Right atrium auricular region (tissue), 2 donors: ENCODE measurements at places on chromosomes 7 and 10. TPM values are rescaled to one million over a fixed set of nuclear protein-coding genes. Genes with fewer than 3 reads are reported as not detected.

- H3K36me3 ChIP-seq = no peaks in the 10 kb centered on the region
- no peak overlapping the region for H3K4me3 ChIP-seq
- no peaks in the 10 kb centered on the region for H3K4me1 ChIP-seq
- no peak for DNase-seq
- H3K27ac ChIP-seq = no peak overlapping the region
Measured at GRCh38 chr10:121128164-121128563, 277.0 kb downstream of the WDR11 start.

DNA sequence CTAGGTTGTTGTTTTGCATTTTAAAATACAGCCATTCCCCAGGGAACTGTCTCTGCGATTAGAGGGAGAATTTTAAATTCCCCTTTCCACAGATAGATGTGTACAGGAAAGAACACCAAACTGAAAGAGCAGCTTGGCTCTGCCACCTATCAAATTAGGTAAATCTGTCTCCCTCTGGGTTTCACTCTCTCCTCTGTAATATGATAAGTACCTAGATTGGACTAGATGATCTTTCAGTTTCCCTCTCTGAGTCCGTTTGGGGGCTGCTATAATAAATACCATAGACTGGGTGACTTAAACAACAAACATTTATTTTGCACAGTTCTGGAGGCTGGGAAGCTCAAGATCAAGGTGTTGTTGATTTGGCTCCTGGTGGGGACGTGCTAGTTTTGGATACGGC lies 186.0 kb downstream of the KIF20B start:
- no peaks in the 10 kb centered on the region for H3K36me3 ChIP-seq
- no peaks in the 10 kb centered on the region for H3K27me3 ChIP-seq
- no peak for DNase-seq
- H3K4me1 ChIP-seq = no peaks in the 10 kb centered on the region
- H3K4me3 ChIP-seq = no peak overlapping the region
- no peak overlapping the region for H3K27ac ChIP-seq

- H3K4me3 ChIP-seq = no peak overlapping the region
- H3K36me3 ChIP-seq = peaks cover 8% of the 10 kb centered on the region
- H3K4me1 ChIP-seq = peaks cover 4% of the 10 kb centered on the region
- H3K27ac ChIP-seq = no peak overlapping the region
- H3K27me3 ChIP-seq = no peaks in the 10 kb centered on the region
Measured at GRCh38 chr10:121764233-121764942, 163.4 kb downstream of the ATE1 start.

DNA sequence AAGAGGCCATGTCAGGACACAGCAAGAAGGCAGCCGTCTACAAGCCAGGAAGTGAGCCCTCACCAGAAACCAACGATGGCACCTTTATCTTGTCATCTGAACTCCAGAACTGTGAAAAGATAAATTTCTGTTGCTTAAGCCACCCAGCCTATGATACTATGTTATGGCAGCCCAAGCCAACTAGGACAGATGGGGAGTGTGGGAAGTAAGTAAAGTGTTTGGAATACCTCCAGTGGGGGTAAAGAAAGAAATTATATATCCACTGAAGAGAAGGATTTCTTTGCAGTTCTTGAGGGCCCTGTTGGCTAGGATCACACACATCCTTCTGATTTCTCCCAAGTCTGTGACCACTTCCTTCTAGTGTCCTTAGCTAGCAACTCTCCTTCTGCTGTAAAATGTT lies 384.4 kb downstream of the TNS3 start:
- H3K36me3 ChIP-seq = no peaks in the 10 kb centered on the region
- peaks cover 3% of the 10 kb centered on the region for H3K4me1 ChIP-seq
- no peak for DNase-seq
- H3K27ac ChIP-seq = no peak overlapping the region

- DNase-seq = no peak
- H3K4me3 ChIP-seq = no peak overlapping the region
- no peak overlapping the region for H3K27ac ChIP-seq
- H3K27me3 ChIP-seq = no peaks in the 10 kb centered on the region
Measured at GRCh38 chr7:40137563-40137962, 2.8 kb downstream of the SUGCT start.

GRCh38 chr7:2644562-2645273 lies 12.9 kb downstream of the TTYH3 start:
- no peak for DNase-seq
- H3K36me3 ChIP-seq = peaks cover 19% of the 10 kb centered on the region
- H3K27ac ChIP-seq = no peak overlapping the region
- no peak overlapping the region for H3K4me3 ChIP-seq
- no peaks in the 10 kb centered on the region for H3K27me3 ChIP-seq

DNA sequence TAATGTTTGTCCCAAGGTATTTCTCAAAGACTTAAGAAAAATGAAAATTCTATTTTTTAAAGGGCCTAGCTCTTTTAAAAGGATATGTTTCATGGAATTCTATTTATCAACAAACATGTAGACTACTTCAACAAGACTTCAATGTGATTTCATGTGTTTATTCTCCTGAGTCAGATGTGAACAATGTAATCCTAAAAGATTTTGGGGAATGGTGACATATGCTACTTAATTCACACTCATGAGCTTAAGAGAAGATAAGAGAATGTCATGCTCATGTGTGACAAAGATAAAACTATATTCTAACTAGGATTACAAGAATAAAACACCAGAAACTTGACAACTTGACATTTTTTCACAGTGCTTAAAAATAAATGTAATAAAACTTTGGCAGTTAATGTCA lies 127.5 kb downstream of the TES start:
- H3K4me1 ChIP-seq = peaks cover 26% of the 10 kb centered on the region
- no peak overlapping the region for H3K27ac ChIP-seq
- DNase-seq = no peak
- no peaks in the 10 kb centered on the region for H3K36me3 ChIP-seq
- H3K27me3 ChIP-seq = no peaks in the 10 kb centered on the region

DNA sequence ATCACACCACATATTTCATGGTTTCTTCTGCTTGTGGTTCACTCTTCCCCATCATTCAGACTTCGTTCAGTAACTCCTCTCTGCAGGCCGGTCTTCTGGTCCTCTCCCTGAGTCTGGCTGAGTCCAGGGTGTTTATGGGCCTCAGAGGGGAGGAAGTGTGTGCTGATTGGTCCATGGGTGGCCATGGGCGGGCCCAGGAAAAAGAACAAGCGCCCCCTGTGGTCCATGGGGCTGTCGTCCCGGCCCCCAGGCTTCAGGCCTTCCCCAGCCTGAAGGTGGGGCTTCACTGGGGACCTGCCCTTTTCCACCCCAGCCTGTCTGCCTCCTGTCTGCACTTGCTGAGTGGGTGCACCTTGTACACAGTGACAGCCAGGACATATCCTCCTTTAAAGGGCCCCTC lies 123.7 kb downstream of the VIPR2 start:
- no peak overlapping the region for H3K27ac ChIP-seq
- H3K4me3 ChIP-seq = no peak overlapping the region
- no peaks in the 10 kb centered on the region for H3K36me3 ChIP-seq
- no peaks in the 10 kb centered on the region for H3K27me3 ChIP-seq
- no peak for DNase-seq
- peaks cover 10% of the 10 kb centered on the region for H3K4me1 ChIP-seq

GRCh38 chr7:117364339-117365080 lies 41.7 kb upstream of the WNT2 start:
- no peak overlapping the region for H3K4me3 ChIP-seq
- DNase-seq = no peak
- H3K27ac ChIP-seq = no peak overlapping the region

DNA sequence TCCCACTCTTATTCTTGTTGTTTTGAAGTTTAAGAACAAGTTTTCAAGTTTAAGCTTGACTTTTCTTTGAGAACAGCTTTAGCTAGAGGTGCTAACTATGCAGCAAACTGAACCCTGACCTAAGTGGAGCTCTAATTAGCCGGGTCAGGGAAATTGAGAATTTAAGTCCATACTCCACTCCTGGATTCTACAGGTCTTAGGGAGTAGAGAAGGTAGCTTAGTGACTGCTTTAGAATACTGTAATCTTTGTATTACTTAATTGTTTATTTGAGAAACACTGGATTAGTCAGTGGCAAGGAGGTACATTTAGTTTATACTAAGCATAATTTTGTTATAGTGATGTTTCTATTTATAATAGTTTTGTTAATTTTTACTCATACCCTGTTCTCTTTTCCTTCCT lies 74.6 kb upstream of the STRIP2 start:
- H3K27me3 ChIP-seq = no peaks in the 10 kb centered on the region
- no peak overlapping the region for H3K27ac ChIP-seq
- H3K36me3 ChIP-seq = no peaks in the 10 kb centered on the region
- H3K4me3 ChIP-seq = no peak overlapping the region
- no peaks in the 10 kb centered on the region for H3K4me1 ChIP-seq

DNA sequence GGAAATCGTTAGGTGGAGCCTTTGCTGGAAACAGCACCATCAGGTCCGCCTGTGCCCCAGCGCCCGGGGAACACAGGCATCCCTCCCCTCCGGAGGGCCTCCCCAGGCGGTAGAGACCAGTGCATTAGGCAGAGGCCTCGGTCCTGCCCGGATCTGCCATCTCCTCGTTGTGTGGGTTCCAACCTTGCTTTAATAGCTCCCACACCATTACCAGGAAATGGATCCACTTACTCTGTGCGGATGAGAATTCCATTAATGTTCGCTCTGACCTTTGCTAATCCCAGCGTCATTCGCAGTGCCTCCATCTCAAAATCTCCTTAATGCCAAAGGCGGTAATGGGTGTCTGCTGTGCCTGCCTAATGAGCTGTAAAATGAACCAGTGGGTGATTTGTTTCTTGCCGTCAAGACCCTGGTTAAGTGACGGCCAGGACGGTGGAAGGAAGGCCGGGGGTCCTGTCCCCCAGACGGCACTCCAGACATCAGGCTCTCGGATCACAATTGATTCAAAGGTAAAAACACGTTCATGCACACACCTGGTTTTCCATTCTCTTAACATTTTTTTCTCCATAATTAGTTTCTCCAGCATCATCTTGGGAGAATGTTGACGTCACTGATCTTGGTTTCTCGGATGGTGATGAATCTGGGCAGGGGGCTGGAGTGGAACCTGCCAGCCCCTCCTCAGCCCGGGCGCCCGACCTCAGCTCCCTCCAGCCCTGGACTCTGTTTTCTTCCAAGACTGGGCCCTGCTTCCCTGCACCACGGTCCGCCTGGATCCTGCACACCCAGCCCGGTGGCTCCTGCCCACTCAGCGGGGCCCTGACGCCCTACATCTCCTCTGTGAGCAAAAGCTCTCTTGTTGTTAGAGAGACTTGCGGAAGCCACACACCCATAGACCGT lies 22.8 kb upstream of the FAM20C start:
- no peaks in the 10 kb centered on the region for H3K27me3 ChIP-seq
- H3K27ac ChIP-seq = no peak overlapping the region
- H3K4me3 ChIP-seq = no peak overlapping the region
- no peaks in the 10 kb centered on the region for H3K36me3 ChIP-seq
- no peak for DNase-seq

- no peak overlapping the region for H3K27ac ChIP-seq
- peaks cover 9% of the 10 kb centered on the region for H3K27me3 ChIP-seq
- H3K4me1 ChIP-seq = peaks cover 26% of the 10 kb centered on the region
- no peaks in the 10 kb centered on the region for H3K36me3 ChIP-seq
Measured at GRCh38 chr10:102231357-102232318, 5.5 kb downstream of the ELOVL3 start.

DNA sequence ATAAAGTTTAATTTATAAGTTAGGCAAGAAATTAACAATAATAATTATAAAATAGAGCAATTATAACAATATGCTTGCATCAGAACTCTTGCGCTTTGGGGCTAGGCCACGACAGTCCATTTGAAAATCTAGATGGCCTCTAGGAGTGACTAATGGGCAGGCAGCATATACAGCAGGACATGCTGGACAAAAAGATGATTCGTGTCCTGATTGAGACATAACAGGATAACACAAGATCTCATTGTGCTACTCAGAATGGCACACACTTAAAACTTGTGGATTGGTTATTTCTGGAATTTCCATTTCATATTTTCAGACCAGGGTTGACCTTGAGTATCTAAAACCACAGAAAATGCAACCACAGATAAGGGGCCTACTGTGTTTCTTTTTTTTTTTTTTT lies 27.5 kb downstream of the CTNNA3 start:
- no peaks in the 10 kb centered on the region for H3K36me3 ChIP-seq
- peaks cover 13% of the 10 kb centered on the region for H3K4me1 ChIP-seq
- H3K27me3 ChIP-seq = no peaks in the 10 kb centered on the region
- no peak for DNase-seq
- no peak overlapping the region for H3K27ac ChIP-seq
- no peak overlapping the region for H3K4me3 ChIP-seq

Gene PHKG1
- 27.3 TPM for total RNA-seq

Gene TET1
- 3.0 TPM for total RNA-seq

Gene MACC1
- not detected for total RNA-seq

Gene CPA5
- not detected for total RNA-seq
